ENCODE measurements at places on chromosomes 7 and 10.

- no peak for DNase-seq
Observed at GRCh38 chr10:42888504-42889095, 106.0 kb downstream of the BMS1 start.

DNA sequence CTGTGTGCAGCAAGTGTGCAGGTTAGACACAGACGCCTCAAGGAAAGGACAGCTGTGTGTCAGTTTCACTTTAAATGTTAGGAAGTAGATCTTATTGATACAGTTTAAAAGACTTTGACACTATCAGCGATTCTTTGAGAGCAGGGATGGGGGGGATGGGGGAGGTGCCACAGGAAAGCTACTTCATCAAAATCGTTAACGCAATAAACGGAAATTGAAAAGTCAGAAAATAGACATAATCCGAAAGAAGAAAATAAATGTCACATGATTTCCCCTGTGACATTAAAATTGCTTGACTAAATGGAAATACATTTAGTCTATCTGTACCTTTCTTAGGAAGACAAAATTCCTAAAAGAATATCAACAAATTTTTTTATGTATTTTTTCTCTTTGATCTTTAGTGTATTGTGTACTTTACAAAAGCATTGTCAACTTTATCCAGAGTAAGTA, 476 bp upstream of the ZNF33B start:
- no peak for DNase-seq

GRCh38 chr10:97849103-97849686, 448 bp upstream of the GOLGA7B start:
- DNase-seq = no peak

DNA sequence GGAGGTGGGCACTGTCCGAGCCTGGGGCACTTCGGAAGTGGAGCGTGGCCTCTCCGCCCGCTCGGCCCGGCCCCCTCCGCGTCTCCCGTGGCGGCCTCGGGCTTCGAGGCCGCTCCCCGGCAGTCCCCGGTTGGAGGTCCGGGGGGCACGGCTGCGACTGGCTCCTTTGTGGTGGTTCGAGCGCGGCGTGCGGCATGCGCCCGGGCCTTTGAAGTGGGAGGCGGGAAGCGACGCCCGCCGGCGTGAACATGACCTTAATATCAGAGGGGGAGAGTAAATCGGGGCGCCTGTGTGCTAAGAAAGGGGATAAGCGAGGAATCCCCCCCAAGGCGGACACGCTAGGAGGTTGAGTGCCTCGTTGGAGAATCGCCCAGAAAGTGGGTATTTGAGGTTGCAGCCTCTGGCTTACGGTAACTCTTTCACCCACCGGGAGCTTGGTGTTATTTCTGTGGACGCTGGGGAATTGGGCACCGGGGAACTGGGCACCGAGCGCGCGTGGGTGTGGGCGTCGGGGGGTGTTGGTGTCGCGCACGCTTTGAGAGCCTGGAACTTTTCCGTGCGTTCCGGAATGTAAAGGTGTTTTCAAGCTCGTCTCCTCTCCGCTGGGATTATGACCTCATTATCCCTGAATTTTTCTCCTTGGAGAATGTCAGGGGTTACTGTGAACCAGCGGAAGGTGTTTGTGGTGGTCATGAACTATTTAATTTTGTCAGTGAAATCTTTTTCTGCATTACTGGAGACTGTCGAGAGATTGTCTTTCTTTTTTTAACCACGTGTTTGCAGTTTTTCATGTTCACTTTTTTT, 660 bp downstream of the SUV39H2 start:
- DNase-seq = peak; percentile 57

- peak; percentile 36 for DNase-seq
Observed at GRCh38 chr10:124043310-124044142, 49.9 kb downstream of the CHST15 start.

- no peak for DNase-seq
Observed at GRCh38 chr10:45483002-45483401, 109.0 kb downstream of the ALOX5 start.

DNA sequence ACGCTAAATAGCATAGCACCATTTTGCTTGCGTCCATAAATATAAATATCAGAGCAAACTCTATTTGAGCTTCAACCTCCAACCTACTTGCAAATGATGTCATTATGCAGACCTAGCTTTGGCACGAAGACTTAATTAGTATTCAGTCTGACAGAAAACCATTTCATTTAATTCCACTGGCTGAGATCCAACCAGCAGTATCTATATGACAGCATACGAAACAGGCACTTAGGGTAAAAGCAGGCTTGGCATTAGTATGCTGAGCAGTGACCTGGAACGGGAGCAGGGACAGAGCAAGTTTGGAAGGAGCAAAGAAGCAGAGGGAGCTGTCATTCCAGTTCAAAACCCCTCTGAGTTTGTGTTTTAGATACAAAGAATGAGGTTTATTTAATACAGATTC, 312.5 kb upstream of the CHRM2 start:
- peak; percentile 57 for DNase-seq

DNA sequence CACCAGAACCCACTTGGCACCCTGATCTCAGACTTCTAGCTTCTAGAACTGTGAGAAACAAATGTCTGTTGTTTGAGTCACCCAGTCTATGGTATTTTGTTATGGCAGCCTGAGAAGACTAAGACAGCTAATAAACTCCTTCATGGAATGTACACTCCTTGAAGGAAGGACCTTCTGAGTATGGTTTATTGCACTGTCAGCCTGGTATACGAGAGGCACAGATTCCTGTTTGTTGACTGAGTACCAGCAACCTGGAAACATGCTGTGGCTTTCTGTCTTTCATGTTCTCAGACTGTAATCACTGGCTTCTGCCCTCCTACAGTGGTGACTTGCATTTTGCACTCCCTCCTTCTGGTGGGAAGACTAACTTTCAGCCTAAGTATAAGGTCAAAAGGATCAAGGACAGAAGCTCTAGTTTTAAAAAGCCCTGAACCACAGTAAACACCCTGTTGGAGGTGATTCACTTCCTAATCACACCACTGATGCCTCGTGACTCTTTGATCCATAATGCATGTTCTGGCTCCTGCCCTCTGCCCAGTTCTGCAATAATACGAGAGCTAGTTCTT, 319.0 kb upstream of the NPSR1 start:
- DNase-seq = no peak

DNA sequence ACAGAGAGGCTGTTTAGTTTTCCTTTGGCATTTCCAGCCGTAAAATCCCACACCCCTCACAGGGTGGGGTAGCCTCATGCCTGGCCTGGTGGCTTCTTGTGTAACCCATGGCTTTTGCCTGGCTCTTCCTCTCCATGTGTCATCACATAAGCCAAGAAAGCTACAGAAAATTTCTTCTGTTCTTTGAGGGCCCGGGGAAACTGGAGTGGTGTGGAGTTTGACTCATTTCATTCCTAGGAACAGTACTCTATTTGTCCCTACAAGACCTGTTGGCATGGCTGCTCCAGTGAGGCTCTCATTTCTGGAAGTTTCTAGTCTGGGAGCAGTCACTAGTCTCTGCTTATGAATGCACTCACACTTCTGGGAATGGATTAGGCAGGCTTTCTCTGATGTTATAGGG, 523.9 kb downstream of the SUGCT start:
- peak; percentile 25 for DNase-seq

DNA sequence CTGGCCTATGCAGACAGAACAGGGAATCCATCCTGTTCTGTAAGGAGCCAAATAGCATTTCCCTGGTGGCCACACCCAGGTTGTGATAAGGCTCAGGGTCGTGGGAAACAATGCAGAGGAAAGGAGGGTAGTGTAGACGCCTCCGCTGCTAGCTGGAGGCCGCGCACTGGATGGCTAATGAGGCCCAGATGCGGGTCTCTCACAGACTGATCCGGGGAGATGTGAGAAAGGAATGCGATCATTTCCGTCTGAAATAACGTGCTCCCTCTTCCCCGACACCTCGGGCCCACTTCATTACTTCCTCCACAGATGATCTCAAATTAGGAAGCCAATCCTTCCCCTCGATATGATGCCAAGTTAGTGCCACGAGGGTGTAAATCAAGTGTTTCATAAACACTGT, 203.3 kb downstream of the TAX1BP1 start:
- DNase-seq = no peak

GRCh38 chr10:3635697-3636096, 149.3 kb downstream of the KLF6 start:
- no peak for DNase-seq

DNA sequence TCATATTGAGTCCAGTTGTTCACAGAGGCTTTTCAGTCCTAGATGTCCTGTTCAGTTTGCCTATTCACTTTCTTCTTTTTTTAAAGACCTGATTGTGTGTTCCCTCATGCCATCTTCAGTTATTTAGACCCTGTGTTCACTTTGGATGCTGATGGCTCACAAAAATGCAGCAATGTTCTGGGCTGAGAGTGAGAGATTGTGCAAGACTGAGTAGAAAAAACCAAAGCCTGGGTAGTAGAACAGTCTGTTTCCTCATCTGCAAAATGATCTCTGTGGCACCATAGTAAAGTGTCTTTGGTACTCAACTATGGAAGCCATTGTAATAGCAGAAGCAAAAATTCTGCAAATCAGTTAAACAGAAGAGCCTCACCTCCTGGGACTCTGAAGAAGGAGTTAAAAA, 43.2 kb downstream of the AKR1B1 start:
- no peak for DNase-seq

GRCh38 chr10:72626444-72626754, 520 bp upstream of the MICU1 start:
- no peak for DNase-seq

- DNase-seq = no peak
Observed at GRCh38 chr10:43817368-43817767, 168.7 kb upstream of the ZNF32 start.

- DNase-seq = no peak
Observed at GRCh38 chr10:62056698-62057097, 155.2 kb downstream of the ARID5B start.

DNA sequence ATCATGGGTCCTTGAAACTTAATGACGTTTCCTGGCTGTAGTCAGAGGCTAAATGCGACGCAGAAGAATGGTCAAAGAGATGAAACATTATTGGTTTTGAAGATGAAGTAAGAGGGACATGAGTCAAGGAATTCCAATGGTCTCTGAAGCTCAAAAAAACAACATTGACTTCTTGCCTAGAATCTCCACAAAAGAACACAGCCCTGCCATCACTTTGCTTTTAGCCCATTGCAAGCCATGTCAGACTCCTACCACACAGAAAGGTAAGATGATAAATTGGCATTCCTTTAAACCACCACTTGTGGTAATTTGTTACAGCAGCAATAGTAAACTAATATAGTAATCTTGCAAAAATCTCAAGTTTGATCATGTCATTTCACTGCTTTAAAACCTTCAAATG, 109.4 kb downstream of the TMEM26 start:
- peak; percentile 42 for DNase-seq

- peak; percentile 48 for DNase-seq
Observed at GRCh38 chr7:24970676-24971075, 9.3 kb downstream of the OSBPL3 start.

DNA sequence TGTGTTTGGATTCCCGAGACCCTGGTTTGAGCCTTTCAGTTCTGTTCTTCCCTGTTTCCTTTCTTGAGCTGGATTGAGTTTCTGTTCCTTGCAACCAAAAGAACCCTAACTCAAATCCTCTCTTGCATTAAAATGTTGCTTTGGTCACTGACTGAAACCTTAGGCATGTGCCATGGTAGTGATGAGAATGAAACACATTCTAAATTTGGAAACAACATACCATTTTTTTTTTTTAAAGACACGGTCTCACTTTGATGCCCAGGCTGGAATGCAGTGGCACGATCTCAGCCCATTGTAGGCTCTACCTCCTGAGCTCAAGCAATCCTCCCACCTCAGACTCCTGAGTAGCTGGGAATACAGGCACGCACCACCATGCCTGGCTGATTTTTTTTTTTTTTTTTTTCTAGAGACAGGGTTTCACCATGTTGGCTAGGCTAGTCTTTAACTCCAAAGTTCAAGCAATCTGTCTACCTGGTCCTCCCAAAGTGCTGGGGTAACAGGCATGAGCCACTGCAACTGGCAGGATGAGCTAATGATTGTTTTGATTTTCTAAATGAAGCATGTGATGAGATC, 8.4 kb downstream of the THAP5 start:
- peak; percentile 18 for DNase-seq

Measured in astrocyte of the hippocampus (primary cell).